ENCODE measurements at places on chromosomes 3 and 15. TPM values are rescaled to one million over a fixed set of nuclear protein-coding genes. Genes with fewer than 3 reads are reported as not detected.

Gene DNASE1L3
- total RNA-seq: 0.66 TPM

DNA sequence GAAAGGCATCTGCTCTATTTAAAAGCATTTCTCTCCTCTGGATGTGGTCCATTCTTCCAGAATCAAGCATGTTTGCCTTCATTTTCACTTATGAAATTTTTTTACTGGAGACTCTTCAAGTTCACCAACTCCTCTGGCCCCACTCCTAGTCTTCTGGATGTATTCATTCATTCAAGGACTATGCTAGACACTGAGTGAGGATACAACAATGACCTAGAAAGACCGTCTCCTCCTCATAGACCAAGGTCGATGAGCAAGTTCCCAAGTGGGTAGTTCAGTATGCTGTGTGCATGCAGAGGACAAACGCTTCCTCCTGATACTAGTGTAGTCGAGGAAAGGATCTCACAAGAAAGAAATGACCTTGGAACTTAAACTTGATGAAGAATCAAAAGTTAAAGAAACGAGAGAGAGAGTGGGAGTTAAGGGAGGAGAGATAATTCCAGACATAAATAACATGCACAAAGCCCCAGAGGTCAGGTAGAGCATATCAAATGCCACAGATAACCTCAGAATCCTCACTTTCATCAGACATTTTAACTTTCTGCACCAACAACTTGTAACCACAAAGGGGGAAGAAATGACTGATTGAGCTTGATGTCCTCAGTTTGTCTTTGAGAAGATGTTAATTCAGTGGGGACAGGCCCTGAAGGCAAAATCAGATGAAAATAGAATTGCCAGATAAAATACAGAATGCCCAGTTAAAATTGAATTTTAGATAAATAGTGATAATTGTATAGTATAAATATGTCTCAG is 149.4 kb downstream of the IMPG2 start:
- H3K27ac ChIP-seq: no peak overlapping the region
- peaks cover 13% of the 10 kb centered on the region for H3K27me3 ChIP-seq
- H3K36me3 ChIP-seq: no peaks in the 10 kb centered on the region
- H3K4me3 ChIP-seq: no peak overlapping the region
- no peaks in the 10 kb centered on the region for H3K4me1 ChIP-seq

Gene CYP8B1
- total RNA-seq: not detected

GRCh38 chr3:113038328-113038727 is 47.5 kb downstream of the GTPBP8 start:
- no peak overlapping the region for H3K4me3 ChIP-seq
- no peaks in the 10 kb centered on the region for H3K27me3 ChIP-seq
- H3K27ac ChIP-seq: no peak overlapping the region
- peaks cover 4% of the 10 kb centered on the region for H3K36me3 ChIP-seq

Gene TEX9
- 3.8 TPM for total RNA-seq

Gene SERPINI2
- total RNA-seq: not detected

GRCh38 chr3:101383656-101384055 is 63.3 kb upstream of the IMPG2 start:
- H3K4me1 ChIP-seq: peaks cover 50% of the 10 kb centered on the region
- H3K27ac ChIP-seq: peak overlapping the region; percentile 25
- no peak for DNase-seq
- no peaks in the 10 kb centered on the region for H3K27me3 ChIP-seq

DNA sequence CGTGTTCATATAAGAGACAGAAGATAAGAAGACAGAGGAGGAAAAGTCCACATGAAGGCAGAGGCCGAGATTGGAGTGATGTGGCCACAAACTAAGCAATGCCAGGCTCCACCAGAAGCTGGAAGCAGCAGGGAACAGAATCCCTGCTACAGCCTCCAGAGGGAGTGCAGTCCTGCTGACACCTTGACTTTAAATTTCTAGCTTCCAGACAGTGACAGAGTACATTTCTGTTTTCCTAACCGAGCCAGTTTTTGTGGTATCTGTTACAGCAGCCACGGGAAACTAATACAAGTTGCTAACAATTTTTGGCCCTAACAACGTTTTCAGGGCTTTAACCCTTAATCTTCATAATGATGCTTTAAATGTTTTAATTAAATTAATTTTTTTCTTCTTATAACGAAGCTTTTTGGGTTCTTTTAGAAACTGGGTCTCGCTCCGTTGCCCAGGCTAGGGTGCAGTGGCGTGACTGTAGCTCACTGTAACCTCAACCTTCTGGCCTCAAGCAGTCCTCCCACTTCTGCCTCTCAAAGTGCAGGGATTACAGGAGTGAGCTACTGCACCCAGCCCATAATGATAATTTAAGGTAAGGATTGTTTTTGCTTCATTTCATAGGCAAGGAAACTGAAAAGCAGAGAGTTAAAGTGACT is 202.3 kb upstream of the PROK2 start:
- H3K4me1 ChIP-seq: peaks cover 12% of the 10 kb centered on the region
- H3K27ac ChIP-seq: no peak overlapping the region
- no peaks in the 10 kb centered on the region for H3K27me3 ChIP-seq
- H3K36me3 ChIP-seq: no peaks in the 10 kb centered on the region

DNA sequence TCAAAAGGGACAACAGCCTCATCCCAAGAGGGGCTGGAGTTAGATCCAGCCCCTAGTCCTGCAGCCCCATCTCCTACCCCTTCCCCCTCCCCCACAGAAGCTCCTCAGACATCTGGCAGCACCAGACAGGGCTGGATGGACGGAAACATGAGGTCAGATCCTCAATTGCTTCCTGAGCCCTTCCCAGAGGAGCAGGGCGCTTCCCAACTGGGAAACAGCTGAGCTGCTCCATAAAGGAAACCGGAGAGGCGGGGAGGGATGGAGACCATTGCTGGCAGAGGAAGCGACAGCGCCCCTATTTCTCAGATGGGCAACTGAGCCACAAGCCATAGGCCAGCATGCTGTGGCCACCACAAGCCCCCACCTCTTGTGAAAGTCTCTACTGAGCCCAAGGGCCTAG is 18.3 kb upstream of the CYP11A1 start:
- no peak overlapping the region for H3K27ac ChIP-seq
- H3K36me3 ChIP-seq: no peaks in the 10 kb centered on the region
- no peak overlapping the region for H3K4me3 ChIP-seq
- H3K27me3 ChIP-seq: no peaks in the 10 kb centered on the region
- DNase-seq: no peak

- H3K4me3 ChIP-seq: no peak overlapping the region
- DNase-seq: no peak
- H3K4me1 ChIP-seq: no peaks in the 10 kb centered on the region
- H3K27me3 ChIP-seq: peaks cover 2% of the 10 kb centered on the region
- H3K36me3 ChIP-seq: no peaks in the 10 kb centered on the region
- no peak overlapping the region for H3K27ac ChIP-seq
Observed at GRCh38 chr3:102207151-102207571, 227.7 kb upstream of the ZPLD1 start.

DNA sequence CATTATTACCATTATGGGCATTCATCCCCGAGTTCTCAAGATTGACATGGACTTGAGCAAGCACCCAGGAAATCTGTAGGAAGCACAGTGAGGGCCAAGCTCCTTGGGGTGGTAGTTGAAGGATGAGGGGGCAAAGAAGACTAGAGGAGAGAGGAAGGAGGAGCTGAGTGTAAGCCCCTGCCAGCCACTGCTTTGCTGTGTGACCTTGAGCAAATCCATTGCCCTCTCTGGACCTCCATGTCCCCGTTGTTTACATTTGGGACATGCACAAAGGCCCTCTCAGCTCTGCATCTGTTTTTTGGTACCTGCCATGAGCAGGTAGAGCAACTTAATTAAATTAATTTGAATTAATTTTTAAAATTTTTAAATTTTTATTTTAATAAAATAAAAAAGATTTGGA is 33.5 kb upstream of the SLC6A6 start:
- H3K27ac ChIP-seq: no peak overlapping the region
- no peak overlapping the region for H3K4me3 ChIP-seq

GRCh38 chr3:14536837-14537589 is 3.1 kb downstream of the GRIP2 start:
- H3K27me3 ChIP-seq: no peaks in the 10 kb centered on the region
- no peak overlapping the region for H3K4me3 ChIP-seq
- no peaks in the 10 kb centered on the region for H3K36me3 ChIP-seq
- H3K27ac ChIP-seq: no peak overlapping the region

DNA sequence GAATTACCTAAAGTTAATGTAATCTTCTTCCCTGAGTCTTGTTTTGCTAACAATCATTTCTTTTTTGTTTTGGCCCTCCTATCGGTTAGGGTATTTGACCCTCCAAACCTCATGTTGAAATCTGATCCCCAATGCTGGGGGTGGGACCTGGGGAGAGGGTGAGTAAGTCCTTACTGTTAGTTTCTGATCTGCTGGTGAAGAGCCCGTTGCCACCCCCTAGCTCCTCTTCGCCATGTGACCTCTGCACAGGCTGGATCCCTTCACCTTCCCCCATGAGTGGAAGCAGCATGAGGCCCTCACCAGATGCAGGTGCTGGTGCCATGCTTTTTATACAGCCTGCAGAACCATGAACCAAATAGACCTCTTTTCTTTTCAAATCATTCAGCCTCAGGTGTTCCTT is 62.8 kb upstream of the ADCY5 start:
- H3K36me3 ChIP-seq: peaks cover 36% of the 10 kb centered on the region
- peaks cover 2% of the 10 kb centered on the region for H3K4me1 ChIP-seq
- no peak overlapping the region for H3K4me3 ChIP-seq
- peak overlapping the region; percentile 32 for H3K27ac ChIP-seq
- H3K27me3 ChIP-seq: no peaks in the 10 kb centered on the region
- no peak for DNase-seq

Gene SLC22A13
- 1.0 TPM for total RNA-seq

- DNase-seq: no peak
- peaks cover 6% of the 10 kb centered on the region for H3K36me3 ChIP-seq
- no peak overlapping the region for H3K27ac ChIP-seq
- no peak overlapping the region for H3K4me3 ChIP-seq
Observed at GRCh38 chr3:24628523-24629258, 134.0 kb upstream of the THRB start.

DNA sequence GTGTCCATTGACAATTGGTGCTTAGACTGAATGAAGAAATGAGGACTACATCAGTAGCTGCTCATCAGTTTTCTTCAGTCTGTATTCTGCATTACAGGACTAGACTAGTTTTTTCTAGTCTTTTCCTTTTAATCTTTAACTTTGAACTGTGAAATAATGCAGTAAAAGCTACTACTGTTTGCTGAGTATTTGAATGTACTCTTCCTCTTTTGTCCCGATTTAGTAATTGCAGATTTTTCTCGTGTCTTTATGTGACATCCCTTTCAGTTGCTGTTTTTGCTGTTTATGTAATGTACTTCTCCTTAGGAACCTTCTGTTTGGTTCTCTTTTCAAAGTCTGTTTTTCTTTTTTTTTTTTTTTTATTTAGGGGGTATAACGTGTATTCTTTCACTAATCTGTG is 17.4 kb downstream of the MFSD1 start:
- H3K36me3 ChIP-seq: peaks cover 13% of the 10 kb centered on the region
- no peak overlapping the region for H3K4me3 ChIP-seq
- H3K27me3 ChIP-seq: no peaks in the 10 kb centered on the region
- no peak overlapping the region for H3K27ac ChIP-seq
- DNase-seq: no peak

Gene OR5H15
- not detected for total RNA-seq

Gene FXR1
- 149 TPM for total RNA-seq

Gene SNTN
- total RNA-seq: not detected

GRCh38 chr15:59299929-59300617 is 72.6 kb downstream of the MYO1E start:
- DNase-seq: peak; percentile 77
- H3K27ac ChIP-seq: peak overlapping the region; percentile 64
- H3K4me3 ChIP-seq: peak overlapping the region; percentile 65
- no peaks in the 10 kb centered on the region for H3K27me3 ChIP-seq

DNA sequence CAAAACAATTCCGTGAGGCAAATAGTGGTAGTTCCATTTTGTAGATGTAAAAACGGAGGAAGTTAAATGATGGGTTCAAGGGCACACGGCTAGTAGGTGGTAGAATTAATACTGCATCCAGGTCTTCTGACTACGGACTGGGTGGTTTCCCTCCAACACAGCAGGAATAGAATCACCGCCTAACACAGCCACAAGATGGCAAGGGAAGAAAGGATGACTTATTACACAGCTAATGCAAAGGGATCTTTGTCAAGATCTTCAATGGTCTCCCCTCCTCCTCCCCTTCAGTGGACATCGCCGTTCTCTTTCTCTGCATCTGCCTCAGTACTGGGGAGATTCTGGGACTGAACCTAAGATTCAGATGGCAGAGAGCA is 524 bp upstream of the TOPBP1 start:
- no peak for DNase-seq
- H3K36me3 ChIP-seq: peaks cover 2% of the 10 kb centered on the region
- H3K27me3 ChIP-seq: no peaks in the 10 kb centered on the region
- peak overlapping the region; percentile 99 for H3K4me3 ChIP-seq
- peak overlapping the region; percentile 99 for H3K27ac ChIP-seq
- H3K4me1 ChIP-seq: peaks cover 41% of the 10 kb centered on the region

Gene GATA2
- total RNA-seq: not detected

Gene FOXB1
- 0.13 TPM for total RNA-seq

- no peaks in the 10 kb centered on the region for H3K36me3 ChIP-seq
- H3K4me3 ChIP-seq: no peak overlapping the region
- peak overlapping the region; percentile 60 for H3K27ac ChIP-seq
- no peaks in the 10 kb centered on the region for H3K27me3 ChIP-seq
- H3K4me1 ChIP-seq: peaks cover 20% of the 10 kb centered on the region
Observed at GRCh38 chr3:13108861-13109260, 35.6 kb upstream of the IQSEC1 start.

DNA sequence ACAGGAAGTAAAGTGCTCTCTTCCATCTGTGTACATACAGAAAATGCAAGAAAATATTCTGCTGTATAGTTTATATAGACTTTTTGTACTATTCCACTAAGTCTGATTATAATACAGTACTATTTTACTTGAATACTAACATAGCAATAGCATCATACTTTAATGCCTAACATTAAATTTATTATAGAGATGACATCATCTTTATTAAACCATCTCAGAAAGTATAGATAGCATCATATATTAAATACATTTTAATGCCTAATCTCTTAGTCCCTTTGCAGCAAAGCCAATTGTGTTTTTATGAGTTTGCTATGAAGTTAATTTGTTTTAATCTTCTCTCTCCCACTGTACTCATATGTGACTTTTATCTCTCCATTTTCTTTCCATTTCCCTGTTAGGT is 39.7 kb upstream of the ZDHHC23 start:
- no peaks in the 10 kb centered on the region for H3K36me3 ChIP-seq
- H3K27ac ChIP-seq: no peak overlapping the region

GRCh38 chr3:167830007-167830406 is 94.5 kb downstream of the SERPINI1 start:
- no peak for DNase-seq
- H3K27me3 ChIP-seq: no peaks in the 10 kb centered on the region
- H3K4me1 ChIP-seq: no peaks in the 10 kb centered on the region
- no peak overlapping the region for H3K4me3 ChIP-seq
- H3K27ac ChIP-seq: no peak overlapping the region

GRCh38 chr3:184428561-184429175 is 48.8 kb downstream of the CHRD start:
- no peak overlapping the region for H3K4me3 ChIP-seq
- no peak overlapping the region for H3K27ac ChIP-seq
- H3K36me3 ChIP-seq: no peaks in the 10 kb centered on the region
- H3K27me3 ChIP-seq: no peaks in the 10 kb centered on the region
- no peak for DNase-seq
